Esophagus muscularis mucosa (tissue), 4 donors: ENCODE measurements at places on chromosomes 3 and 15. TPM values are rescaled to one million over a fixed set of nuclear protein-coding genes. Genes with fewer than 3 reads are reported as not detected.

Gene ARPP21
- total RNA-seq = 0.33 TPM

Gene CIB2
- total RNA-seq = 14.1 TPM

Gene CDAN1
- total RNA-seq = 8.9 TPM

Gene INSYN1
- total RNA-seq = 21.2 TPM

Gene VEPH1
- total RNA-seq = 0.52 TPM
